Large intestine (tissue), 12 donors: ENCODE measurements at places on chromosomes 6 and 20.

DNA sequence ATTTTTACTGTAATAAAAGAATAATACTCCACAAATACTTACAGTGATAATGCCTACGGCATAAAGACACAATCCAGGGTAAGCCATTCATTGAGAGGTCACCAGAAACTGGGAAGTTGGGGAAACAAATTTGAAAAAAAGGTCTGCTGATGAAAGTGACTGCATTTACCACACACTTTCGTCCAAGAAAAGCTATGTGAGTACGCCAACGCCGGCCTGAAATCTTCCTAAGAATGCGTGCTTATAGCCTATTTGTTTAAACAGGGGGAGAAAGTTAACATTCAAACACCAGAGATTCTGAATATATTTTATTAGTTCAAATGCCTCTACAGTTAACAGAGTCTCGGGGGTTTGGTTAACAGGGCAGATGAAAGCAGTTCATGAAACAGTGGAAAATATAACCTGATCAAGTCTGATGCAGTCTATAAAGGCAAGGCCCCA is 657 bp upstream of the LTV1 start:
- no peak for DNase-seq

DNA sequence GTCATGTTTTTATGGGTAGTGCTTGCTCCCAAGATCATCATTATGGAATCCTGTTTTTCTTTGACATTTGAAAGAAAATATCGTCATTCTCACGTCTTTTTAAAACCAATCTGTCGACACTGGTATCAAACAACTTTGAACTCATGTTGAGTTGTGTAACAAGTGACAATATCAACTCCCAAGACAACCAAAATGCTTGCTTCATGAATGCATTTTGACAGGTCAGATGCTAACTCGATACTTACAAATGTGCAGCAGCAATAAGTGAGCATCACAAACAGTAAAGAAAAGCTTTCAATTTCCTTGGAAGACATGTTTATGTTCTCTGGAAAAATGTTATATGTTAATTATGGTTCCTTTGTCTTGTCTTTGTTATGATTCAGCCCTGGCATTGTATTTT is 125.9 kb downstream of the EPHA7 start:
- DNase-seq: no peak

- DNase-seq: no peak
Observed at GRCh38 chr6:30775104-30775503, 30.8 kb upstream of the IER3 start.

- DNase-seq: no peak
Observed at GRCh38 chr20:12243327-12243726, 325.6 kb downstream of the BTBD3 start.

DNA sequence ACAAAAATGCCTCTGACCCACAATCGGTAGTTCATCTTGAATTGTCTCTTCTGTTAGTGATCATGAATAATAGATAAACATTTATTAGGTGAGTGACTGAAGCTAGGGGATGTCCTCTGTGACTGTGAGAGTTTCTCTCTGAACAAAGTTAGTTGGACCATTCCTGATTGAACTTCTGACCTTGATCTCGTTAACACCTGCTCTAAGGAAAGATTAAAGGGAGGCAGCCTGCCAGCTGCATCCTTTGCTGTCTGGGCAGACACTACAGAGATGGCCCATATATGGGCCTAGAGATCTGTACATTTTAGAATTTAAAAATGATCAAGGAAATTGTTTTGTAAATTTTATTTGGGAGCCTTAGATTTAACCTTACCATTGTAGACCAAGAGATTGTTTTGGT is 27.3 kb downstream of the MAPK14 start:
- no peak for DNase-seq

DNA sequence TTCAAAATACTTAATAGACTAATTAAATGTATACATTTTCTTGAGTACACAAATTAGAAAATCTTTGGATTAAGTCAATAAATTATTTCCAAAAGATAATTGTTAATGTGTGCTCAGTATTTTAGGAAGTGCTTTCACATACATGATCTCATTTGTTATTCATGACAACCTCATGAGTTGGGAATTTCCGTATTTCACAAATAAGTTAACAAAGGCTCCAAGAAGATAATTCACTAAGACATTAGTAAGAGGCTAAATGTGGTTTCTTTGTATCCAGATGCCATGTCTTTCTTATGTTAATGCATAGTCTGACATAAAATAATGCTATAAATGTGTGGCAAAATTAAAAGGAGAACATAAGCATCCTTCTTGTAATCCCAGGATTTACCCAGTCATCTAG is 79.5 kb upstream of the TCF21 start:
- DNase-seq: no peak

GRCh38 chr6:438634-439170 is 47.1 kb downstream of the IRF4 start:
- DNase-seq: no peak

- no peak for DNase-seq
Observed at GRCh38 chr6:136517582-136517981, 32.6 kb downstream of the MAP7 start.

DNA sequence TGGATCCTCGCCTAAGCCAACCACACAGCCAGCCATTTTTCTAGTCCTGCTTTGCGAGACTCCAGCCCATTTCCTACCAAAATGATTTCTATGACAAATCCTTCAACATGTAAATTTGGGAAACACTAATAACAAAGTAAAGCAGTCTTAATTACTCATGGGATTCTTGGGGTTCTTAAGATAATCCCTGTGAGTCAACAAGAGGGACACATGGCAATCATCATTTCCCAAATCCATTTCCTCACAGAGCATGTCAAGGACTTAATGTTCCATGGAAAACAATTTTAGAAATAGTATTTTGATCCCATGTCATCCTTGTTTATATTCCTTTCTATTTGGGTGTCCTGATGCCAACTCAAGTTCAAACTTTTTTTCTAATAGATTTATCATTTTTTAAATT is 322.7 kb upstream of the NOX3 start:
- no peak for DNase-seq

GRCh38 chr20:6898928-6899327 is 131.4 kb downstream of the BMP2 start:
- no peak for DNase-seq

GRCh38 chr6:112357791-112358190 is 10.7 kb downstream of the RFPL4B start:
- no peak for DNase-seq

- no peak for DNase-seq
Observed at GRCh38 chr20:10584371-10584770, 89.4 kb downstream of the JAG1 start.

DNA sequence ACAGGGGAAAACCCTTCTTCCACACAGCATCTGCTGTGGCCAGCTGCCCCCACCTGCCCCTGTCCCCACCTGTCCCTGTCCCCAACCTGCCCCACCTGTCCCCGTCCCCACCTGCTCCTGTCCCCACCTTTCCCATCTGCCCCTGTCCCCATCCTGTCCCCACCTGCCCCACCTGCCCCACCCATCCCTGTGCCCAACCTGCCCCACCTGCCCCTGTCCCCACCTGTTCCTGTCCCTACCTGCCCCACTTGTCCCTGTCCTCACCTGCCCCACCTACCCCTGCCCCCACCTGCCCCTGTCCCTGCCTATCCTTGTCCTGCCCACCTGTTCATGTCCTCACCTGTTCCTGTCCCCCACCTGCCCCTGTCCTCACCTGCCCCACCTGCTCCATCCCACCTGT is 6.4 kb upstream of the MYT1 start:
- DNase-seq: no peak

GRCh38 chr20:6756693-6757595 is 10.5 kb upstream of the BMP2 start:
- DNase-seq: no peak
